ENCODE measurements at places on chromosomes 13 and 19. TPM values are rescaled to one million over a fixed set of nuclear protein-coding genes. Genes with fewer than 3 reads are reported as not detected.

DNA sequence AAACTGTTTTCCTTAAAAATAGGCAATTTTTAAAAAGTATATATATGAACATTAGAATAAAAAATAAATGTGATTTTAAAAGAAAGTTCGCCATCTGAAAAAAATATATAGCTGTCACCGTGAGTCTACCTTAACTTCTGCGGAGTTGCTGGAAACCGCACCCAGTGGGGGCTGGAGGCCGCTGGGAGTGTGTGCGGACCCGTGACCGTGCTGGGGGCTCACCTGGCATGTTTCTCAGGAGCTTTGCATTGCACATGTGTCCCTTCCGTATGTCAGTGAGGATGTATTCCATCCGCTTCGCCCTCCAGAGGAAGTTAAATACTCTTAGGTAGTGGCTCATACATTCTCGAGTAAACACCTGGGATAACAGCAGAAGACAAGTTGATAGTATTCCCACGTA is 71.7 kb downstream of the TUBGCP3 start:
- H3K27ac ChIP-seq, result no peak overlapping the region
- DNase-seq, result no peak
- no peak overlapping the region for H3K4me3 ChIP-seq
- no peaks in the 10 kb centered on the region for H3K36me3 ChIP-seq
- no peaks in the 10 kb centered on the region for H3K4me1 ChIP-seq
- H3K27me3 ChIP-seq, result no peaks in the 10 kb centered on the region

DNA sequence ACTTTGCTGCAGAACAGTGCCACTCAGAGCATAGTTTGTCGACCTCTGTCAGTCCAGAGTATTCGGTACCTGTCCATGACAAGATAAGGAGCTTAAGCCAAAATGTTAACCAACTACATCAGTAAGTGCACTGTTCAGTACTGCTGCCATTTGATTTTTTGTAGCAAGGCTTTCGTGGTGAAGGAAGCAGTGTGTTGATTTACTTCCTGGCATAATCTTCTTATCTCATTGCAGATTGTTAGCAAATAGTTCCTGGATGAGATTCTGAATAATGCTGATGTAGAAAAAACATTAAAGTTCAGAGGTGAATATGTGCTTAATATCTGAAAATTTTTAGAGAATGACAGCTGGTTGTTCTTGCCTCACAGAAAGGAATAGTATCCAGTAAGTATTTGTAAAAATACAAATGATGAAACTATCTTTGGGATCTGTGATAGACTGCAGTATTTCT is 85.7 kb downstream of the LRRC63 start:
- no peaks in the 10 kb centered on the region for H3K36me3 ChIP-seq
- H3K27me3 ChIP-seq, result no peaks in the 10 kb centered on the region

DNA sequence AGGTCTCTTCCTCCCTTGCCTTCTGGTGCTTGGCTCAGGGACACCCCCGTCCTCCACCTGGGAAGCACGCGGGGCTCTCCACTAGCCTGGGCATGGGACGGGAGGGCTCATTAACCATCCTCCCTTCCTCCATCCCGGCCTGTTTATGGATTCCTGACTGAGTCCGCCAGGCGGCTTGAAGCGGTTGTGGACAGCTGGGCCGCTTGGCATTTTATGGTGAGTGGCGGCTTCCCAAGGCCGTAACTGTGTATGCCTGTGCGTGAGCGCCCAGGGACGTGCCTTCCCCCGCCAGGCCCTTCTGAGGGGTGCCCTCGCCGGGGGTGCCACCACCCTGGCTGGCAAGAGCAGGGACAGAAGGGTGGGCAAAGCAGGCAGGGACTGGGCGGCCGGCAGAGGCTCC is 202.8 kb downstream of the URI1 start:
- DNase-seq, result no peak
- H3K27me3 ChIP-seq, result no peaks in the 10 kb centered on the region
- H3K36me3 ChIP-seq, result no peaks in the 10 kb centered on the region
- H3K4me1 ChIP-seq, result no peaks in the 10 kb centered on the region

Gene MCEMP1
- not detected for total RNA-seq

Gene CNMD
- total RNA-seq, result not detected
